ENCODE measurements at places on chromosomes 13 and 19. TPM values are rescaled to one million over a fixed set of nuclear protein-coding genes. Genes with fewer than 3 reads are reported as not detected.

PROZ gene
- not detected for total RNA-seq

TPM4 gene
- 86.0 TPM for total RNA-seq

SPRY2 gene
- total RNA-seq = 42.8 TPM

SLC6A16 gene
- total RNA-seq = not detected

NR2F6 gene
- total RNA-seq = 9.8 TPM

SOHLH2 gene
- total RNA-seq = 4.9 TPM

RGS9BP gene
- 0.41 TPM for total RNA-seq

CLEC17A gene
- total RNA-seq = not detected

C19orf85 gene
- not detected for total RNA-seq

IGFL3 gene
- total RNA-seq = not detected

GSX1 gene
- 0.41 TPM for total RNA-seq

IGLON5 gene
- 4.1 TPM for total RNA-seq

GPR12 gene
- total RNA-seq = 39.5 TPM

TMEM150B gene
- not detected for total RNA-seq

PRX gene
- total RNA-seq = 1.2 TPM

VSIG10L gene
- 0.41 TPM for total RNA-seq

Data from frontal cortex (tissue), 4 donors.